ENCODE measurements at places on chromosomes 1 and 21.

- peak; percentile 40 for DNase-seq
These were observed 152.2 kb downstream of the CLEC20A start for GRCh38 chr1:178344513-178345091.

GRCh38 chr1:59730759-59731478 is 83.8 kb upstream of the HOOK1 start:
- DNase-seq: no peak

DNA sequence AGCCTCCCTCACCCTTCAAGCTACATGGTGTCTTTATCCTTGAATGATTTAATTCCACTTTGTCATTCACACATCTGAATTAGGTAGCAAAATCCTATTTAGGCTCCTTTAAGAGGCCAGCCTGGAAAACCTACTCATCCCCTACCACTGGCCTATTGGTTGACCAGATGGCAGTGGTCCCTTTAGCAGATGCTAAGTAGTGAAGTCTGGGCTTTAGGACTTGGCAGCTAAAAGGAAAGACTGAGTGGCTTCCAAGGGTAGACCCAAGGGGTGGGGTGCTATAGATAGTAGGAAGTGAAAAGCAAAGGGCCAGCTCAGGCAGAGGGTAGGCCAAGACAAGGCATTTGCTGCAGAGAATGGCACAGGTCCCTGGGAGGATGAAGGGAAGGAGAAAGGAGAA is 46.6 kb downstream of the KCNJ6 start:
- no peak for DNase-seq

GRCh38 chr1:208643005-208643597 is 398.9 kb upstream of the PLXNA2 start:
- DNase-seq: no peak

GRCh38 chr1:47201179-47201578 is 11.3 kb upstream of the PDZK1IP1 start:
- no peak for DNase-seq

DNA sequence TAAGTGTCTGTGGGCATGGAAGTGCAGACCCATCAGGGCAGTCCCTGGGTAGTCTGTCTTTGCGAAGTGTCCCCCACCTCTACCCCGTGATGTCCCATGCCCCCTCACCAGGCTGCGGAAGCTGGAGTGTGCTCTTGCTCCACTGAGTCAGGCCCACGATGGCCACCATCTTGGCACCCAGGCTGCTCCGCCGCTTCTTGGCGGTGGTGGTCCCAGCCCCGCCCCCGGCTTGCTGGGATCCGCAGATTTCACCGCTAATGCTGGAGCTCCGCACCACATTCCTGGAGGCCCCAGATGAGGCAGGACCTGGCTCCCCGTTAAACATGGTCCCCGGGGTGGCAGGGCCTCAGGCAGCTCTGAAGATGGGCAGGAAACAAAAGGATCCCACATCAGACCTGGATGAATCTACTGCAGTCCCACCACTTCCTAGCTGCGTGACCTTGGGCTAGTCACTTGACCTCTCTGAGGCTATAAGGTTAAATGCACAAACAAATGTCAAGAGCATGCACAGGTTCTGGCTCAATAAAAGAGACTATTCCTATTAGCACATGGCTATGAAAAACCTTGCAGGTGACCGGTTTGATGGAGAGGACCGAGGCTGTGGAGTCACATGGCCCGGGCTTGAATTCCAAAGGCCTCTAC is 23.8 kb downstream of the RIMS3 start:
- no peak for DNase-seq

- DNase-seq: no peak
These were observed 36.8 kb upstream of the DUSP10 start for GRCh38 chr1:221778535-221779142.

DNA sequence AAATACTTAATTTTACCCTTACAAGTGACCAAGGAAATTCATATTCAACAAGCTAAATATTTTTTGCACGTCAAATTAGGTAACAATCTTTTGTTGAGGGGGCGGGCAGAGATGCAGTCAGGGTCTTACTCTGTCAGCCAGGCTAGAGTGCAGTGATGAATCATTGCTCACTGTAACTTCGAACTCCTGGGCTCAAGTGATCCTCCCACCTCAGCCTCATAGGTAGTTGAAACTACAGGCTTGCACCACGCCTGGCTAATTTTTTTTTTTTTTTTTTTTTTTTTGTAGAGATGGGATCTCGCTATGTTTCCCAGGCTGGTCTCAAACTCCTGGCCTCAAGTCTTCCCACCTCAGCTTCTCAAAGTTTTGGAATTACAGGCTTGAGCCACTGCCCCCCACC is 26.5 kb downstream of the PHTF1 start:
- no peak for DNase-seq

DNA sequence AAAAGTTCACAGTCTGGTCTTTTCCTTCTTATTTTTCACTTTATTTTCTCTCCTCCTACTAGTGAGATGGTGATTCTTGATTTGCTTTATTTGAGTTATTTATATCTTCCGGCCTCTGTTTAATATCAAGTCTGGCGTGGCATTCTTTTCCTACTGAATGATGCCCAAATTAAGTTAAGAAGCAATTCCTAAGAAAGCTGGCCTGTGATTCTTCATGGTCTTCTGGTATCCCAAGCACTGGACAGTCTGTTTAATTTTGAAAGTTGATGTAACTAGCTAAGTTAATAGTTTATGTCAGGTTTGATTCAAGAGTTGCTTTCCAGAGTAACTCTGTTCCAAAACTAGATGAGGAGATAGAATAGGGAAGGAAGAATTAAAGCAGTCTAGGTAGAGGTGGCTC is 9.2 kb upstream of the ENAH start:
- DNase-seq: no peak

- DNase-seq: no peak
These were observed 18.6 kb upstream of the SLC16A1 start for GRCh38 chr1:112974646-112975045.

GRCh38 chr1:156386134-156386901 is 17.3 kb downstream of the RHBG start:
- DNase-seq: no peak

GRCh38 chr1:212124690-212125582 is 89.4 kb downstream of the DTL start:
- no peak for DNase-seq

GRCh38 chr1:231338270-231339128 is at the start of gene SPRTN:
Gene SPRTN (plus strand): TSS chr1:231338293. CDS start chr1:231338384, 91 bp downstream.
- DNase-seq: no peak

DNA sequence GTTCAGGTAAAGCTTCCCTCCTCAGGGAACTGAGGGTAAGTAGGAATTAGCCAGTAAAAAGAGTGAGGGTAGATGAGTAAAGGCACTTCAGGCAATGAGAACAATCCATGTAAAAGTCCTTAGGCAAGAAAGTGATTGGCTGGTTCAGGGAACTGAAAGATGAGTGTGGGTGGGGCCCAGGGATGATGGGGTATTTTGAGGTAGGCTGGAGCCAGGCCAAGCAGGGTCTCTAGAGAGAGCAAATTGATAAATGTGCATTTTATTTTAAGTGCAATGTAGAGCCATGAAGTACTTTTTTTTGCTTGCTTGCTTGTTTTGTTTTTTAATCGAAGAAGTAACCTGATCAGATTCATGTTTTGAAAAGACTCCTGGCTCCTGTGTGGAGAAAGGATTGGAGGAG is 26.5 kb downstream of the OSBPL9 start:
- DNase-seq: no peak

- DNase-seq: no peak
These were observed 93.0 kb downstream of the ODF2L start for GRCh38 chr1:86303041-86303690.

DNA sequence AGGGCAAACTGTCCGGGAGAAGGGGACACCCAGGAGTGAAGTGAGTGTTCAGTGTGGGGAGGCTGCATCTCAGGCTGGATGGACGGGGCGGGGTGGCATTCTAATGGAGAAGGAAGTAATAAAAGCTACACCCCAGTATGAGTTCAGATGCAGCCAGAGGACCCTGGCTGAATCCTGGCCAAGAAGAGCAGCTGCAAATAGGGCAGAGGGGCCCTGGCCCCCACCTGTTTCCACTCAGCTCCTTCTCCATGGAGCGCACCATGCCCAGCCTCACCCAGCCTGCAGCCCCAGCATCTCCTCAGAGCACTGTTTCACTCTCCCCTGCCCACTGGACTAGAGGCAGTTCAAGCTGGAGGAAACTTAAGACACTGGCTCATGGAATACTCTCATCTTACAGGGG is 46.4 kb downstream of the KCND3 start:
- DNase-seq: no peak

- no peak for DNase-seq
These were observed 11.5 kb downstream of the ZNF697 start for GRCh38 chr1:119636491-119637089.

DNA sequence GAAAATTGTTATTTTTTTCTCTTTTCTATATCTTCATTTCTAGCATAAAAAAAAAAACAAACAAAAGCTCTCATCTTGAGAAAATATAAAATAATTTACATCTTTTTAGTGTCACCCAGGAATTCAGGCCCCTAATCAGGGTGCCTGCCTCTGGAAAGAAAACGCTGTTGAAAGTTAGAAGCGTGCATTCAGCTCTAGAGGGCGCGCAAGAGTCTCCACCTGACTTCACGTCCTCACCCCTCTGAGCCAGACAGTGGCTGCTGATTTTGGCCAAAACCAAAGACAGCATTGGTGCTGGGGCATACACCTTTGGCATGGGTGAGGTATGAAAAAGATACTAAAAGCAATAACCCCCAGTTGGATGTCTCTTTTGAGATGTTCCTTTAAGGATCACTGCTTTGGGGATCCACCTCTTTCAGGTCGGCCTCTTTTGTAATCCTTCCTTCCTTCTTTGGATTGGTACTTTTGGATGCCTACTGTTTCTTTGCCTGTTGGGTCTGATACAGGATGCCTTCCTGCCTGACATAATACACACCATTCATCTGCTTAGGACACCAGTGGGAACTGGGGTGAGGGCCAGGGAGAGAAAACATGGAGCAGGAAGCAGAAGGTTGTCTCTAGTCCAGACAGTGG is 77.6 kb upstream of the CHRM3 start:
- peak; percentile 39 for DNase-seq

GRCh38 chr1:22959545-22960360 is 12.9 kb downstream of the LACTBL1 start:
- no peak for DNase-seq

DNA sequence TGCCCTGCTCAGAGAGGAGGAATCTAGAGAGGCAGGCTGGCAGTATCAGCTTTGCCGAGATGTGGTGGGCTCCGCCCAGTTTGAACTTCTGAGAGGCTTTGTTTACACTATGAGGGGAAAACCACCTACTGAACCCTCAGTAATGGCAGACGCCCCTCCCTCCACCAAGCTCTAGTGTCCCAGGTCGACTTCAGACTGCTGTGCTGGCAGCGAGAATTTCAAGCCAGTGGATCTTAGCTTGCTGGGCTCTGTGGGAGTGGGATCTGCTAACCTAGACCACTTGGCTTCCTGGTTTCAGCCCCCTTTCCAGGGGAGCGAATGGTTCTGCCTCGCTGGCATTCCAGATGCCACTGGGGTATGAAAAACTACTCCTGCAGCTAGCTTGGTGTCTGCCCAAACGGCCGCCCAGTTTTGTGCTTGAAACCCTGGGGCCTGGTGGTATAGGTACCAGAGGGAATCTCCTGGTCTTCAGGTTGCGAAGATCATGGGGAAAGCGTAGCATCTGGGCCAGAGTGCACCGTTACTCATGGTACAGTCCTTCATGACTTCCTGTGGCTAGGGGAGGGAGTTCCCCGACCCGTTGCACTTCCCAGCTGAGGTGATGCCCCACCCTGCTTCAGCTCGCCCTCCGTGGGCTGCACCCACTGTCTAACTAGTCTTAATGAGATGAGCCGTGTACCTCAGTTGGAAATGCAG is 43.6 kb downstream of the C21orf91 start:
- no peak for DNase-seq

DNA sequence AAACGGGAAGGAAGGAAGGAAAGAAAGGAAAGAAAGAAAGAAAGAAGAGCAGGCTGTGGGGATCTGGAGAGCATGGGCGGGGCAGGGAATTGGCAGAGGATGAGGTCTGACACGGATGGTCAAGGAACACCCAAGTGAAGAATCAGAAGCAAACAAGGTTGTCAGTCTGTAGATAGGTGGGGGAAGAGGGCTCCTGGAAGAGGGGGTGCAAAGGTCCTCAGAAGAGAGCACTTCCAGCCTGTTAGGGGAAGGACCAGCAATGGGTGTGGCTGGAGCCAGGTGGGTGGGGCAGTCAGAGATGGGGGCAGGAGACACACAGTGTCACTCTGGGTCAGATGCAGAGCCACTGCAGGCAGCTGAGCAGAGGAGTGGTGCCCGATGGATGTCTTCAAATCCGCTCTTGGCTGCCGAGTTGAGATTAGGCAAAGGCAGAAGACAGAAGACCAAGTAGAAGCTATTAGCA is 11.0 kb upstream of the PLA2G2C start:
- DNase-seq: no peak

DNA sequence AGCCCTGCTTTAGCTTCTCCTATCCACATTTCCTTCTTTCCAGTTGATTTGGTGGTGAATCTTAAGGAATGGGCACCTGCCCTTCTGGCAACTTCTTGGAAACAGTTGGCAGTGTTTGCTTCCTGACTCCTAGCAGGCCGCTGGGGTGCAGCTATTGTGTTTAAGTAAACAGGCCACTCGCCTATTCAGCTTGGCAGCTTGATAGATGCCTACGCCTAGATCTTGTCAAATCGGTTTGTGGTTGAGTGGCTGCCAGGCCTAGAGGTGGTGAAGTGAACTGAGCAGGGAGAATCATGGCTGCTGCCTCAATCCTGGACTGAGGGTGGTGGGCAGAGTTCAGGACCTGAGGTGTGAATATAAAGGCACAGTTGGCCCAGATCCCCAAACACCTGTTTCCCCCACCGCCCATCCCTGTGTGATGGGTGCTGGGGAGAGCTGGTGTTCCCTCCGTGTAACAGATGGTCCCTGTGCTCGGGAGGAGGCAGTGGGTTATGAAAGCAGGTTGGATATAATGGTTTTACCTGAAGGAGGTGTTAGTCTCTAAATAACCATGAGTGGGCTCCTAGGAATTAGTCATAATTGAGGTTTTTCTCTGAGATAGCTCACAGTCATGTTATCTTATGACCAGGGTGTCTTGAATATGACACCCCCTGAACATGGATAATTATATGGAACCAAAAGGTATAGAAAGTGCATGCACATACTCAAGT is 940 bp upstream of the PLA2G2C start:
- DNase-seq: no peak

DNA sequence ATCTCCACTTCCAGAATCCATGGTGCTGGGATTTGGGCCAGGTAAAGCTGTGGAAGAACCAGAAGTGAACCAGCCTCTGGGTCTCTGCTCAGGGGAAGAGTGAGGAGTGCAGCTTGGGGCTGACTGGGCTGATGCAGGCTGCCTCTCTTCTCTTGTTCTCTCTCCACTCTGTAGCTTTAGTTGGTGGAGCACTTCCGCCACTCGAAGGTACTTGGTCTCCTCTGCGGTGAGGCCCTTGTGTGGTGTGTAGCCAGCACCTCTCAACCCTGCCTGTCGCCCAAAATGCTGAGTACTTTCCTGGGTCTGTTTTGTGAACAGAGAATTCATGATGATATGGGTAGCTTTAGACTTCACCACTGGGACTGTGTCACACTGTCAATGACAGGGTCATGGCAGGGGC is 63.2 kb downstream of the URB2 start:
- DNase-seq: no peak

All from left kidney (tissue), 8 donors.